ENCODE measurements at places on chromosomes 13 and 19. TPM values are rescaled to one million over a fixed set of nuclear protein-coding genes. Genes with fewer than 3 reads are reported as not detected.
A peak's percentile ranks its signal among the peaks of the same experiment; 100 is the strongest.

The GGN gene
- 80.2 TPM for total RNA-seq

The RASIP1 gene
- total RNA-seq, result 11.2 TPM

The NAPSA gene
- total RNA-seq, result 1.3 TPM

The LILRA2 gene
- 0.47 TPM for total RNA-seq

The SIGLEC5 gene
- not detected for total RNA-seq

The TNFSF13B gene
- total RNA-seq, result 3.7 TPM

The KASH5 gene
- 72.8 TPM for total RNA-seq

DNA sequence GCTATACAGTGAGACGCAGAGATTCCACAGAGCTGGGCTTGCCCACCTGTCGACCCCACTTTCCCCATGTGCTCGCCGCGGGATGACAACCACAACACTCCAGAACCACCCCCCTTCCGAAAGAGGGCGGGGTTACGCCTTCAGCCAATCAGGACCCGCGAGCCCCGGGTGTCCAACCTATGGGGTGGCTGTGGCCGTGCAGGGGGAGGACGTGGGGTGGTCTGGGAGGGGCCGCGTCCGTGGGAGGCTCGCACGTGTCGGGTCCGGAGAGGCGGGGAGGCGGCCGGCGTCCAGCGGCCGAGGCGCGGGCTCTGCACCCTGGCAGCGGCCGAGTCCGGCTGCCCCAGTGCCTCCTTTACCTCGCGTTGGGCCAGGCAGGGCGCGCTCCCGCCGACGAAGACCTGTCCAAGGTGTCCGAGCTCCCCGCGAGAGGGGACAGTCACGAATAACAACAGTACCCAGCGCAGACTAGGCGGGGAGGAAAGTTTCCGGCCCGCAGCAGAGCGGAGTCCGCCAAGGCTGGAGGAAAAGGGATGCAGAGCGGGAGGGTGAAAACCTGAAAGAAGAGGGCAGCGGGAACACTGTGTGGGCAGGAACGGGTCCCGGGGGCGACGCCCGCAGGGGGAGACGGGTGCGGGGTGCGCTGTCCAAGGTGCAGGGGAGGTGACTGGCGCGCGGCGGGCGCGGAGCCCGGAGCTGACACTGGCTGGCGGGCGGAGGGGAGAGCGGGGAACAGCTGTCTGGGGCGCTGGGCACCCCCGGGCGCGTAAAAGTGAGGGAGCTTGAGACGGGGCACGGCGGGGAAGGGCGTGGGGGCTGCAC lies 911 bp downstream of the ENOX1 start:
- DNase-seq, result peak; percentile 93

DNA sequence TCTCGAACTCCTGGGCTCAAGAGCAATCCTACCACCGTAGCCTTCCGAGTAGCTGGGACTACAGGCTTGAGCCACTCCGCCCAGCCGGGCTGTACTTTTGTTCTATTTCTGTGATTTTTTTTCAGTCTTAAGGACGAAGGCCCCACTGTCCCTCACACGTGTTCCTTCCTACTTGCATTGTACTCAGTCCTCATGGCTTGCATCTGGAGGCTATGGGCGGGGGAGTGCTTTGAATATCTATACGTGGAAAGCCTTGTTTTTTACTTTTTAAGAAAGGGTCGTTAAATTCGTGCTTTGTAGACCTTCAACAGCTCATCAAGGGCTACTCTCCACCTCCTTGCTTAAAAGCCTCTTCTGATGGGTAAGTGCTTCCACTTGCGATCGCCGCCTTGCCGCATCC lies 36.8 kb downstream of the NLRP12 start:
- no peak for DNase-seq

- no peak for DNase-seq
Measured at GRCh38 chr13:102724923-102725322, 30.1 kb upstream of the METTL21C start.

DNA sequence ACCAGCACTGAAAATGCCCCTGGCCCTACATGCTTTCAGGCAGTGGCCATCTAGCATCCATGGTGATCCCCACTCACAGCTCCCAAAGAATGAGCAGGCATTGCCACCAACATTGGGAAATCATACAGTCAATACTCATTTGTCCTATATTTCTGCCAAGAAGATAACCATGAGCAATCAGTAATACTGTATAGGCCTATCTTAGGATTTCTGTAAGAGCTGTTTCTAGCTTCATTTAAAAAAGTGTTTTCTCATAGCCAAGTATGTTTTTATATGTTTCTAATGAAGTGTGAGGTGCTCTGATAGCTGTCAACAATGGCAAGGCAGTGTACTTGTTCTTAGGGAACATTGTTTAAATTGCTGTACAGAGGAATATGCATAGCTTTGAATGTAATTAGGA lies 428.7 kb downstream of the FGF9 start:
- no peak for DNase-seq

- no peak for DNase-seq
Measured at GRCh38 chr19:424546-424945, 15.6 kb upstream of the C2CD4C start.

DNA sequence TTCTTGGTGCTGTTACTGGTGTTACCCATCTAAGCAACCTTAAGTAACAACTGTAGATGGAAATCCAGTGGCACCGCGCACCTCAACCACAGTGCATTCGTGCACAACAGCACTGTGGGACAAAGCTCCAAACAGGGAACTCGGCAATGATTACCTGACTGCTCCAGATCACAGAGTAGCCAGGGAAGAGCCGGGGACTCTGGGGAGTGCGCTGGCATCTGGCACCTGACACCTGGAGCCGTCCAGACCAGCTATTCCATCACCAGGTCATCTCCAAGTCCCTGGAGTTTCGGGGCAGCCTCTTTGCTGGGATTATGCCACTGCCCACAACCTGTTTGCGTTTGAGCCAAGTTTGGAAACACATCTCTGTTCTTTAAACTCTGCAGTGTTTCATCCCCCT lies 62.0 kb downstream of the COL4A1 start:
- no peak for DNase-seq

DNA sequence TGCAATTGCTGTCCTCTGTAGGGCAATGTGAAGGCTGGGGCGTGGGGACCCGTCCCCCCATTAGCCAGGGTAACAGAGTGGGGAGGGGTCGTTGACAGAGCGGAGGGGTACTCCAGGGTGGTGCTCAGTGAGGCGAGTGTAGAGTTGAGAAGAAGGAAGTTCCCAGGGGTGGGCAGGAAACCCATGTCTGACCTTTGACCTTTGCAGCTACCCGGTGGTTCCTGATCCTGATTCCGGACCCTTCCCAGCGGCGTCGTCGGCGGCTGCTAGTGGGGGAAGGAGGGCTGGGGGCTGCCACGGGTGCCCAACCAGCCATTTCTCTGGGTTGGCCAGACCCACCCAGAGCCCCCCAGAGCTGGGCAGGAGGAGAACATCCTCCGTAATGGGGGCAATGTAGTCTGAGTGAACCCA lies 2.1 kb upstream of the PLVAP start:
- DNase-seq, result no peak

DNA sequence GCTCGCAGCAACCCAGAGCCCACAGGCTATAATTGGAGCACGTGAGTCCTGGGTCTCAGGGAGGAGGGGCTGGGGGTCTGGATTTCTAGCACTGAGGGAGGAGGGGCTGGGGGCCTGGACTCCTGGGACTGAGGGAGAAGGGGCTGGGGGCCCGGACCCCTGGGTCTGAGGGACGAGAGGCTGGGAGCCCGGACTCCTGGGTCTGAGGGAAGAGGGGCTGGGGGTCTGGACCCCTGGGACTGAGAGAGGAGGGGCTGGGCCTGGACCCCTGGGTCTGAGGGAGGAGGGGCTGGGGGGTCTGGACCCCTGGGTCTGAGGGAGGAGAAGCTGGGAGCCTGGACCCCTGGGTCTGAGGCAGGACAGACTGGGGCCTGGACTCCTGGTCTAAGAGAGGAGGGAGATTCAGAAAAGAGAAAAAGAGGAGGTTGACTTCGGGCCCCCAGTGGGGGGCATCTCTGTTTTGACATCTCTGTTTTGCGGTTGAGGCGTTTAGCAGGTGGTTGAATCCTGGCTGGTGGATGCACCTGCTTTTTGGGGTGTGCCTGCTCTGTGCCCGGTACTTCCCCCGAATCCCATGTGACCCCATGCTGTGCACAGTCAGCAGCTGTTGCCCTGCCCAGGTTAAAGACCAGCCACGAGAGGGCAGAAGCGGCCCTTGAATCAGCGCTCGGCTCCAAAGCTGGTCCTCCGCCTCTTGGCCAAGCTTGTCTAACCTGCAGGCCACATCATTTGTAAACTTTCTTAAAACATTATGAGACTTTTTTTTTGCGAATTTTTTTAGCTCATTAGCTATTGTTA lies 10.5 kb downstream of the PVR start:
- DNase-seq, result peak; percentile 80

- no peak for DNase-seq
Measured at GRCh38 chr13:40409278-40409677, 257.2 kb downstream of the FOXO1 start.

- DNase-seq, result no peak
Measured at GRCh38 chr13:38914070-38914469, 76.6 kb downstream of the STOML3 start.

DNA sequence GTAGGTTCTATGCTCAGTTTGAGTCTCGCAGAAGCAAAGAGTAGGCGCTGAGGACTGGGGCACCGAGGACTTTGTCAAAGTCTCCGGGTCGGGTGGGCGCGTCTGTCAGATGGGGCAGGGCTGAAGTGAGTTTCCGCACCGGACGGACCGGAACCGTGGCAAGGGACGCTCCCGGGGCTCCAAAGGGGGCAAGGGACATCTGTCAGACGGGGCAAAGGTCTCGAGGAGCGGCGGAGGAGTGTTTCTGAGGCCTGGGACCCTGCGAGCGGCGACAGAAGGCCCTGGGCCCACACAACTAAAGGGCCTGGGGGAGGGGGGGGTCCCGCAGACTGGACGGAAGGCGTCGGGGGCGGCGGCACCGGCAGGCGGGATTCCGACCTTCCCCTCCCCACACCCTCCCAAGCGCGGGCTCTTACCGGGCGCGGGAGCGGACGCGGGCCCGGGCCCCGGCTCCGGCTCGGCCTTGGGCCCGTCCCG lies 13.3 kb upstream of the AKAP8L start:
- DNase-seq, result no peak
